ENCODE measurements at places on chromosomes 12 and 14.

DNA sequence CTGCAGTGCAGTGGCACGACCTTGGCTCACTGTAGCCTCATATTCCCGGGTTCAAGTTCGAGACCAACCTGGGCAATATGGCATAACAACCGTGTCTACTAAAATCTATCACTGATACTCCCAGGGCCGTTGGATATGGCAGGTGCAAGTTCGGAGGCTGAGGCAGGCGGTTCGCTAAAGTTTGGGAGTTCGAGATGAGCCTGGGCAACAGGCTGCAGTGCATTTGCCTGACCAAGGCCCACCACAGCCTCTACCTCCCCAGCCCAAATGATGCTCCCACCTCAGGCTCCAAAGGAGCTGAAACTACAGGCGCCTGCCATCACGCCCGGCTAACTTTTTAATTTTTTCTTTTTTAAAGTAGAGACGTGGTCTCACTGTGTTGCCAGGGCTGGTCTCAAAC is 177.1 kb upstream of the ALG10B start:
- no peak for DNase-seq

DNA sequence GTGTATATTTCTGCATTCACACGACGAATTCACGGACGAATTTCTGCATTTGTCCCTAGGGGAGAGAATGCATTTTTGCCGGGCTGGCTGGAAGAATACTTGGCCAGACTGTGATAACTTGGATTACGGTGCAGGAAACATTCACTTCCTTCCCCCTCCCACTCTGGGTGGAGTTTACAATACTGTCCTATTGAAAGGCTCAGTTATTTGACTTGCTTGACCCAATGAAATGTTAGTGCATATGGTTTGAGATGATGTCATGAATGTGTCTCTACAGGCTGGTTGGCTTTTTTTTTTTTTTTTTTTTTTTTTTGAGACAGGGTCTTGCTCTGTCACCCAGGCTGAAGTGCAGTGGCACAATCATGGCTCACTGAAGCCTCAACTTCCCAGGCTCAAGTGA is 90.7 kb upstream of the NOS1 start:
- no peak for DNase-seq

DNA sequence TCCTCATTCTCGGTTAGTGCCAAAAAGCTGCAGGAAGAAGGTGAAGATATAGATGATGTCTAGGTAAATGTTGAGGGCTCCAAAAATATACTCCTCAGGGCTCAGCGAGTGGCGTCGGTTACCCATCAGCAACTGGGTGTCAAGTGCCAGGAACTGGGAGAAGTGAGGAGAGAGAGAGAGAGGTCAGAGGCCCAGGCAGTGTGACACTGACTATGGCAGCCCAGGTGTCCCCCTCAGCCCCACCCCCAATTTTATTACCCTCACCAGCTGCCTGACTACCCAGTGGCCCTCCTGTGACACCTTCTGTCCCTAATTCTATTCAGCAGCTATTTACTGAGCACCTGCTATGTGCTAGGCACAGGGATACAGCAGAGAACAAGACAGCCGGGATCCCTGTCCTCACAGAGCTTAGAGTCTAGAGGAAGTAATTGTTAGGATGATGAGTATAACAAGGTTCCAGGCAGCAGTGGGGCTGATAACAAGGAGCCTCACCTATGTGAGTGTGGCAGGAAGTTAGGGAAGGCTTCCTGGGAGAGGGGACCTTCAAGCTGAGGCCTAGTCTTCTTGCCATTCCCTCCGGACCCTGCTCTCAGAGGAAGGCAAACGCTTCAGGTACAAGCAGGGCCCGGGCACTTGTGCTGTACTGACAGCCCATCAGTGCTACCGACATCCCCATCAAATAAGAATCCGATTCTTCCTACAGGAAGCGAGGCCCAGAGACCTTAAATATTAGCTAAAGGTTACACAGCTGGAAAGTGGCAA is 27.8 kb upstream of the BCDIN3D start:
- DNase-seq: no peak

DNA sequence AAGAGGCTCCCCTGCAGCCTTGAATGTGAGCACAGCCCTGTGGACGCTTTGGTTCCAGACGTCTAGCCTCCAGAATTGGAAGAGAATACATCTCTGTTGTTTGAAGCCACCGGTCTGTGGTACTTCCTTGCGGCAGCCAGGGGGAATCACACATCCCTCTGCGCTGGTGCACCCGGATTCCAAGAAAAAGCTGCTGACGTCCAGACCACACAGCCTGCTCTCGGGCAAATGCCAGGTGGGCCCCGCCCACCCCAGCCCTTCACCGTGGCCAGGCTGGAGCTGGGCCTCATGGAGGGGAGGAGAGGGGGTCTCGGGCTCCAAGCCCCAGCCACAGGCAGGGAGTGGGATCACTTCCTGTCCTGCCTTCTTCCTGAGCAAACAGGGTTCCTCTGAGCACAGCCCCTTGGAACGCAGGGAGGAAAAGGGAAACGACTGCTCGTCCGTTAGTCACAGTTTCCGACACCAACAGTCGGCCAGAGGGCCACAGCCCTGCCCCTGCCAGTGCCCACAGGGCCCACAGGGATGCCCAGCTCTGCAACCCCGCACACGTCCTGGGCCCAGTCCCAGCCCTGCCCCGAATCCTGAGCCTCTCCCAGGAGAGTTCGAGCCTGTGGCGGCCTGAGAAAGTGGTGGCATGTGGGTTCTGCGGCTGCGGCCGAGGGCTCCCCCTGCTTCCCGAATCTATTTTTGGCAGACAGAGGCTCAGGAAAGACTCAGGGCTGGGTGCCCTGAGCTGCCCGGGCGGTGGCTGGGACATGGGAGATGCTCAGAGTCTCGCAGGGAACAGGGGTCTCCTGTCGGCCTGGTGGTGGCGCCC is 85.3 kb downstream of the RFLNA start:
- DNase-seq: no peak

- no peak for DNase-seq
Observed at GRCh38 chr14:24428628-24429394, 657 bp downstream of the CBLN3 start.

DNA sequence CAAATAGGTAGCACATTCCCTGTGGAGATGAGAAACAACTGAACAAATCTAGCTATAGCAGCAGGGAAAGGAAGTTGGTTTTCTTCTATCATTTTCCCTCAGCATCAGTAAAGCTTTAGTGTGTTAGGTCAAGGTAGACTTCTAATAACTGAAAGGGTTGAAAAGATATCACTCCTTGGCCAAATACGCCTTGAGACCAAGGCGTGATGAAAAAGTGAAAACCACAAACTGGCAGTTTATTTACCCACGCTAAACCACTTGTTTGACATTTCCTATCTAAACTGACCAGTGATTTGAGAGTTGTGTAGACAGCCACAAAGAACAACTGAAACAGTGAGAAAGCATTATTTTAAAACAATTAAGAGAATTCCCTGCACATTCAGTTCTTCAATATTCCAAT is 99.6 kb upstream of the SOX5 start:
- no peak for DNase-seq

DNA sequence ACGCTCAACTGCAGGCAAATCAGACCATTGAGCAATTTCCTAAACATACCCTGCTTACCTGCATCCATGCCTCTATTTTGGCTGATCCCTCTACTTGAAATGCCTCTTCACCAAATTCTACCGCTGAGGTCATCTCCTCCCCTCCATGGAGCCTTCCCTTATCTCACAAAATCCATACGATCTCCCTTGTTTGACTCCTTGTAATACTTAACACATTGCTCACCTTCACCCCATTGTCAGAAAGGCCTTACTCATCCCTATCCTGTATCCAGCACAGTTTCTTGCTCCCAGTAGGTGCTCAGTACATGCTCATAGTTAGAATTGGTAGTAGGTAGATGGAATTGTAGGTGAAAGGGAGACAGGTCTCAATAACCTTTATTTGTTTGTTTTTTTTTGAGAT is 5.4 kb downstream of the DDN start:
- DNase-seq: no peak

DNA sequence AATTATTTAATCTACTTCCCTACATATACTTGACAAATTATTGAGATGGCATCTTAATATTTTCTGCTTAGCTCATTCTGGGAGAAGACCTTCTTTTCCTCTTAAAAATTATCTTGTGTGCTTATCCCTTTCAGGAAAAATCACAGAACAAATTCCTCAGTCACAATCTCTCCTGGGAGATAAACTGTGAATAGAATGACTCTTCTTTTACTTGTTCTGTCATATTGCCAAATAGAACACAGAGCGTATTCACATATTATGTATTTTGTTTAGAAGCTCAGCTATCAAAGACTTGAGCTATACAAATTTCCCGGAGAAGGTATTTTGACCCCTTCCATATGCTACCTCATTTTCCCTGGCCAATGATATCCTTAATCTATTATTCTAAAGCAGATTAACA is 146.7 kb downstream of the TMEM117 start:
- no peak for DNase-seq

- DNase-seq: no peak
Observed at GRCh38 chr12:1738446-1738845, 47.6 kb downstream of the ADIPOR2 start.

DNA sequence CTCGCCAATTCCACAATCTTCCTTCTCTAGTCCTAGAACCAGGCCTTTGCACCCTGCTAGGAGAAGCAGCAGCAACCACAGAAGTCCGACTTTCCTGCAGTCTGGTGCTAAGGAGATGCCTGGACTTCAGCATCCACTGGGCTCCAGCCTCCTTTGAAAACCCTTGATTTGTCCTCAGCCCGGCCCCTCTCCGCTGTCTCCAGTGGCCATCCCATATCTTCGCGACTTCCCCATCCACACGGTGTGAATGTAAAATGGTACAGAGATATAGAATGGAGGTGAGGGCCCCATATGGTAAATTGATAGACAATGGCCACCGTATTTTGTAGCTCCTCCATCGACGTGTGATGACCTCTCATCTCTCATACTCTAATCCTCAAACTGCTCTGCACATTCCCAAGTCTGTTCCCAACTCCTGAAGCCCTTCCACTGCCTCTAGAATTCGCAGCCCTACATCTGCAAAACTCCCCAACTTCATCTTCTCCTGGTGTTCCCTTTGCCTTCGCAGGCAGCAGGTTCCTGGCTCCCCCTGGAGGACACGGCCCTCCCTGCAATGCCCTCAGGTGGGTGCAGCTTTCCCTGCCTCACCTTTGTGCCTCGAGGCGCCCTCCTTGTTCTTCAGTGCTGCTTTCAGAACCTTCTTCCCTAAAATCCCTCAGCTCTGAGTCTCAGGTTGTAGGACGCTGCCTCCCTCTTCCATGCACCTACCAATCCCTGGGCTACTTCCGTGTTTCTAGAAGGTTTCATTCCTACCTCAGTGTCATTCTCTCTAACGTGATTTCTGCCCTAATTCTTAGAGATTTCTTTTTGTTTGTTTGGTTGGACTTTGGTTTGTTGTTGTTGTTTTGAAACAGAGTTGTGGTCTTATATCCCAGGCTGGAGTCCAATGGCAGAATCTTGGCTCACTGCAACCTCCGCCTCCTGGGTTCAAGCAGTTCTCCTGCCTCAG is 36.7 kb downstream of the TMBIM6 start:
- DNase-seq: peak; percentile 30

- no peak for DNase-seq
Observed at GRCh38 chr12:103288016-103288415, 207.8 kb downstream of the C12orf42 start.

DNA sequence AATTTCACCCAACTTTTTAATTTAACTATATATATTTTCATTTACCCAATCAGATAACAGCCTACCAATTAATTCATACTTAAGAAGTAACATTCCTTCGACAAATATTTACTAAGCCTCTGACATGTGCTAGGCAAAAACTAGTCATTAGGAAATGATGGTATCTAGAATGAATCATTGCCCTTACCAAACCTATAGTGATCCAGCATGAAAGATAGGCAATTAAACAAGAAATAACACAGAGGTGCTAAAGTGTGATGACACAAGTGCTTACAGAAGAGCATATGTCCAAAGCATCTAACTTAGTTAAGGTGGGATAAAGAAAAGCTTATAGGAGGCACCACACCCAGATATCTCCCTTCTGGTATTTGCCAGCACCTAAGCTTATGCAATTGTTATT is 166.5 kb upstream of the RASSF8 start:
- no peak for DNase-seq

DNA sequence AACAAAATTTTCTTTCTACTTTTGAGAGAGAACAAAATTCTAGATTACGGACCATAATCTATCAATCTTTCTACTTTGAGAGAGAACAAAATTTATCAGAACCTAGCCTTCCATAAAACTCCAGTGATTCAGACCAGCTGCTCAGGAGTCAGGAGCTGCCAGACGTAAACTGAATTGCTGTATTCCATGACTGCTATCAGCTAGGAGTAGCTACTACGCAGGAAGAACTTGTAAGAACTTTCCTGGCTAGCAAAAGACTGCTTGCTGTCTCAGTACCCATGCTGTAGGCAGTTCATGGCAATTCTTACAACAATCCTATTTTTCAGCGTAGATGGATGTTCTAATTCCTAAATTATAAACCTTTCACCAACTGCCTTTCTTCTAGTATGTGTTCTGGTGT is 73.3 kb downstream of the MED13L start:
- no peak for DNase-seq

GRCh38 chr12:95593266-95593871 is 42.1 kb upstream of the USP44 start:
- no peak for DNase-seq

GRCh38 chr12:72511906-72512305 is 239.7 kb downstream of the TRHDE start:
- peak; percentile 36 for DNase-seq

GRCh38 chr12:59316938-59317337 is 278.9 kb upstream of the SLC16A7 start:
- no peak for DNase-seq

- no peak for DNase-seq
Observed at GRCh38 chr12:118946256-118946655, 35.1 kb upstream of the SRRM4 start.

DNA sequence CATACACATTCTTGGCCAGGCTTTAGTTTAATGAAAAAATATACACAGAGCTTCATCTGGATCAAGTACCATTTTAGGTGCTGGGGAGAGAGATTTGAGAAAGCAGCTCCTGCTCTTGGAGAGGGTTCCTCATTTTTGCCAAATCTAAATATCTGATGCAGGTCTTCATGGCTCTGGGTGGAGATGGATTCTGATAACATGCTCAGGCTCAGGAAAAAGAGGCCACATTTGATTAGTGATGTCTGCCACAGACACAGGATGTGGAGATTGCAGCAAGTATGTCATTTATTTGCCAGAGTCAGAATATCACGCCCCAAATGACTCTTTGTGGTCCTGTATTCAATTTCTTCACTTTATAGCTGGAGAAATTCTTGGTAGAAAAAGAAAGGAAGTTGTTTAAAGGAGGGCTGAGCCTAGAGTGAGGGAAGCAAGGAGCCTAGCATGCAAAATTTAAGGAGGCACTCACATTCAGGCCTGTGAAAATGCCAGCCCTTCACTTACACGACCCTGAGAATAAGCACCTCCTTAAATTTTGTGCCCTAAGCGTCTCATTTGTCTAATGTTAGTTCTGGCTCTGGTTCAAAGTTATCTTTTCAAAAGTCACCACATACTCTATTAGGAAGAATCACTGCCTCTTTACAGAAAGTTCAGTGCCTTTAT is 492.9 kb upstream of the TBX3 start:
- no peak for DNase-seq

GRCh38 chr14:95222151-95222631 is 64.9 kb upstream of the DICER1 start:
- DNase-seq: no peak

- DNase-seq: no peak
Observed at GRCh38 chr14:31096255-31096654, 70.1 kb upstream of the STRN3 start.

Measured in neuronal stem cell (in vitro differentiated cells).